IgD-negative memory B cell (primary cell): ENCODE measurements at places on chromosomes 6 and 20. TPM values are rescaled to one million over a fixed set of nuclear protein-coding genes. Genes with fewer than 3 reads are reported as not detected.

The LAMA2 gene
- 0.05 TPM for polyA plus RNA-seq

The PXMP4 gene
- 16.2 TPM for polyA plus RNA-seq

The NHLRC1 gene
- polyA plus RNA-seq = 0.40 TPM

The RIPOR3 gene
- 3.3 TPM for polyA plus RNA-seq

The MOCS3 gene
- polyA plus RNA-seq = 3.5 TPM

The SCUBE3 gene
- 0.09 TPM for polyA plus RNA-seq

The COL11A2 gene
- not detected for polyA plus RNA-seq

The NRSN1 gene
- not detected for polyA plus RNA-seq

The CLVS2 gene
- polyA plus RNA-seq = not detected

The GRM1 gene
- not detected for polyA plus RNA-seq

The ASXL1 gene
- 24.5 TPM for polyA plus RNA-seq

The COX4I2 gene
- 0.38 TPM for polyA plus RNA-seq

The PRL gene
- polyA plus RNA-seq = not detected

The VARS1 gene
- polyA plus RNA-seq = 83.0 TPM

The ARHGAP18 gene
- 3.5 TPM for polyA plus RNA-seq

The SLC17A2 gene
- not detected for polyA plus RNA-seq

The GSTA4 gene
- polyA plus RNA-seq = 4.1 TPM

The SGK2 gene
- polyA plus RNA-seq = not detected

The RSPO3 gene
- polyA plus RNA-seq = not detected

The CNR1 gene
- polyA plus RNA-seq = 2.5 TPM

The ZNF217 gene
- 29.9 TPM for polyA plus RNA-seq

The SYCP2 gene
- polyA plus RNA-seq = 0.56 TPM

The PKIB gene
- polyA plus RNA-seq = not detected

The SLC35F1 gene
- polyA plus RNA-seq = not detected

The MAK gene
- polyA plus RNA-seq = 0.18 TPM

The RCAN2 gene
- polyA plus RNA-seq = not detected

The HCRTR2 gene
- polyA plus RNA-seq = not detected
